Thoracic aorta (tissue), 2 donors: ENCODE measurements at places on chromosomes 5 and 9. TPM values are rescaled to one million over a fixed set of nuclear protein-coding genes. Genes with fewer than 3 reads are reported as not detected.

GRCh38 chr5:59832577-59833301 lies 60.8 kb downstream of the PDE4D start:
- no peak overlapping the region for H3K4me3 ChIP-seq
- H3K4me1 ChIP-seq, result peaks cover 8% of the 10 kb centered on the region
- no peaks in the 10 kb centered on the region for H3K27me3 ChIP-seq

GRCh38 chr5:130706696-130707095 lies 458.4 kb downstream of the HINT1 start:
- H3K27ac ChIP-seq, result no peak overlapping the region
- no peak for DNase-seq
- no peaks in the 10 kb centered on the region for H3K27me3 ChIP-seq
- H3K36me3 ChIP-seq, result no peaks in the 10 kb centered on the region
- H3K4me1 ChIP-seq, result no peaks in the 10 kb centered on the region

- H3K4me1 ChIP-seq, result peaks cover 71% of the 10 kb centered on the region
- peak overlapping the region; percentile 99 for H3K27ac ChIP-seq
- H3K27me3 ChIP-seq, result no peaks in the 10 kb centered on the region
These were observed 197.0 kb downstream of the AOPEP start for GRCh38 chr9:94923326-94924089.

- peaks cover 10% of the 10 kb centered on the region for H3K4me1 ChIP-seq
- no peaks in the 10 kb centered on the region for H3K27me3 ChIP-seq
These were observed 165.1 kb downstream of the RGS3 start for GRCh38 chr9:113628621-113629020.

DNA sequence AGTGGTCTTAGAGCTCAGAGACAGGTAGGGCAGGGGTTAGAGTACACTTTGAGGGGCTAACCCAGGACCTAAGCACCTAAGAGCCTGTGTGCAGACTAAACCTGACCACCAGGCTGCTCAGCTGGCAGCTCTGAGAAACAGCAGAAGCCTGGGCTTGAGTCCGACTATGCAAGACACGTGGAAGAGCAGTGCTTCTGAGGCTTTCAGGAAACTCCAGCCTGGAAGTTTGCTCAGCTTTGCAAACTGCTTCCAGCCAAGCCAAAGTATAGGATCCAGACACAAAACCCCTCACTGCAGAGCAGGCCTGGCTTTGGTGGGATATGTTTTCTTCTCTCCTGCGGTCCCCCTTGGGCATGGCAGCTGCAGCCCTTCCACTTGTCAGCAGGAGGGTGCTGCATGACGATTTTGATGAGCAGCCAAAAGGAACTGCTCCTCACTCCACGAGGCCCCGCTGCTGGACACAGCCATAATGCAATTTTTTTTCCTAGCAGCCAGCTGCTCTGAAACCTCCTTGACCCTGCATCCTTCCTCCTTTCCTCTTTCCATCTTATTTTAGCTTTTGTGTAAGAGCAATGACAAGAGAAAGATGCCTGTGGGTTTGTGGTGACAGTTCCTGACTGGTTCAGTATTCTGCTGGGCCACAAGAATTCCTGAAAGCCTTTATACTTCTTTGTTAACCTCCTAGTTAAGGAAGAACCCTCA lies 123.1 kb downstream of the LIFR start:
- no peak for DNase-seq
- no peaks in the 10 kb centered on the region for H3K27me3 ChIP-seq

Gene ANKRD34B
- total RNA-seq, result not detected

- no peak for DNase-seq
- no peak overlapping the region for H3K4me3 ChIP-seq
- no peaks in the 10 kb centered on the region for H3K36me3 ChIP-seq
- H3K27me3 ChIP-seq, result no peaks in the 10 kb centered on the region
These were observed 2.4 kb downstream of the KIF24 start for GRCh38 chr9:34326690-34327089.

Gene TARS1
- 41.2 TPM for total RNA-seq

- H3K36me3 ChIP-seq, result no peaks in the 10 kb centered on the region
- H3K27me3 ChIP-seq, result no peaks in the 10 kb centered on the region
- H3K4me1 ChIP-seq, result no peaks in the 10 kb centered on the region
- H3K27ac ChIP-seq, result no peak overlapping the region
These were observed 129.0 kb downstream of the APBA1 start for GRCh38 chr9:69542942-69543704.

Gene NR4A3
- total RNA-seq, result 36.9 TPM

Gene TIMD4
- not detected for total RNA-seq

- no peaks in the 10 kb centered on the region for H3K4me1 ChIP-seq
- no peak overlapping the region for H3K4me3 ChIP-seq
- H3K36me3 ChIP-seq, result no peaks in the 10 kb centered on the region
- DNase-seq, result no peak
- H3K27ac ChIP-seq, result no peak overlapping the region
These were observed 271.0 kb upstream of the MPDZ start for GRCh38 chr9:13550519-13550918.

DNA sequence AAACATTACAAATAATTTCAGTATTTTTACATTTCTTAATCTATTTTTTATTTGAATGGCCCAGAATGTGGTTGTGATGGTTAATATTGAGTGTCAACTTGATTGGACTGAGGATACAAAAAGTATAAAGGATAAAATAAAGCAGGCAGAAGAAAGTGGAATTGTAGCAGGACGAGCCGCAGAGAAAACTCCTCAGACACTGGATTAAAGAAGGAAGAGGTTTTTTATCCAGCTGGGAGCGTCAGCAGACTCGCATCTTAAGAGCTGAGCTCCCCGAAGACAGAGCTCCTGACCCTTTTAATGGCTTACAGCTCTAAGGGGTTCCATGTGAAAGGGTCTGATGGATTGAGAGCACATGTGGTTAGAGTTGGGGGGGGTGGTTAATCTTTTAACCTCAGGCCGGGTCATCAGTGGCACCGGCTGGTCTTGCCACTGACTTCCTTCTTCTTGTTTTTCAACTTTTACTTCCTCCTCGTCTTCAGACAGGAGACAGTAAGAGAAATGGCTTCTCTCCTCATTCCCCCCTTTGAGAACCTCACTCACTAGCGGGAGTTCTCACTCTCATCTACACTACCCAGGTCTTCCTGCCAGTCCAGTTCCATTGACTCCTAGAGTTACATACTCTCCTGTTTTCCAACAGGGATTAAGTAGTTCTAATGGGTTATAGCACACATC lies 80.0 kb downstream of the TMEM161B start:
- no peak overlapping the region for H3K4me3 ChIP-seq
- DNase-seq, result no peak

DNA sequence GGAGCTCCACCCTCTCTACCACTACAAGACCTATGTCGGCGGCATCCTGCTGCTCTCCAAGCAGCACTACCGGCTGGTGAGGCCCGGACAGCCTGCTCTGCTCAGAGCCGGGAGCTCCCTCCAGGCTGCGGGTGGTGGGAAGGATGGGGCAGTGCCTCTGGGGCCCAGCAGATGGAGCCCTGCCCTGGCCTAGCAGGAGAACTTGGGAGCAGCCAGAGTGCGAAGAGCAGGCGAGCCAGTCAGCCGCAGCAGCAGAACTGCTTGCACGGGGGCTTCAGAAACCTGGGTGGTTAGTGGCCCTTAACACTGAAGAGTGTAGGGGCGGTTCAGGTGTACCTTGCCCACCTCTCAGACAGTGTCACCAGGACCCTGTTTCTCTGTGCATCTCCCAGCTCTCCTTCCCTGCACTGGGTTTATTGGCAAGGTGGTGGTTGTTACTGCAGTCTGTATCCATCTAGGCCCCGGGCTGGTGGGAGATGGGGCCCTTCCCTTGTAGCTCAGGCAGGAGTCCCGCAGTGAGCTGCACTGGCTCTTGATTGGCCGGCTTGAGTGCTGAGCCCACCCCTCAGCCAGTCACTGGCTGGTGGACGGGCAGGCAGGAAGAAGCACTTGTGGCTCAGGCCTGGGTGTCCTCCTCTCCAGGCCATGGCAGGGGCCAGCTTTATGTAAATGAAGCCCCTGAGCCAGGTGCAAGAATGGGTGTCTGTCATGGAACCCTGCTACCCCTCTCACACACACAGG lies 7.7 kb downstream of the B4GALT7 start:
- no peak for DNase-seq
- no peaks in the 10 kb centered on the region for H3K27me3 ChIP-seq
- no peak overlapping the region for H3K27ac ChIP-seq
